Activated T-helper 1 cell treated with anti-CD3 and anti-CD28 coated beads, Interleukin-12 subunit alpha, Interleukin-12 subunit beta, Interleukin-2, Interleukin-4 antibody, amounts not matched to agents 30 ng/mL and 10 ng/mL and 1 ng/mL, durations not matched to agents 14 hours and 24 hours and 36 hours (primary cell): ENCODE measurements at places on chromosomes 4 and X.
A peak's percentile ranks its signal among the peaks of the same experiment; 100 is the strongest.

- no peak for DNase-seq
Observed at GRCh38 chr4:38717604-38718003, 53.6 kb downstream of the KLF3 start.

DNA sequence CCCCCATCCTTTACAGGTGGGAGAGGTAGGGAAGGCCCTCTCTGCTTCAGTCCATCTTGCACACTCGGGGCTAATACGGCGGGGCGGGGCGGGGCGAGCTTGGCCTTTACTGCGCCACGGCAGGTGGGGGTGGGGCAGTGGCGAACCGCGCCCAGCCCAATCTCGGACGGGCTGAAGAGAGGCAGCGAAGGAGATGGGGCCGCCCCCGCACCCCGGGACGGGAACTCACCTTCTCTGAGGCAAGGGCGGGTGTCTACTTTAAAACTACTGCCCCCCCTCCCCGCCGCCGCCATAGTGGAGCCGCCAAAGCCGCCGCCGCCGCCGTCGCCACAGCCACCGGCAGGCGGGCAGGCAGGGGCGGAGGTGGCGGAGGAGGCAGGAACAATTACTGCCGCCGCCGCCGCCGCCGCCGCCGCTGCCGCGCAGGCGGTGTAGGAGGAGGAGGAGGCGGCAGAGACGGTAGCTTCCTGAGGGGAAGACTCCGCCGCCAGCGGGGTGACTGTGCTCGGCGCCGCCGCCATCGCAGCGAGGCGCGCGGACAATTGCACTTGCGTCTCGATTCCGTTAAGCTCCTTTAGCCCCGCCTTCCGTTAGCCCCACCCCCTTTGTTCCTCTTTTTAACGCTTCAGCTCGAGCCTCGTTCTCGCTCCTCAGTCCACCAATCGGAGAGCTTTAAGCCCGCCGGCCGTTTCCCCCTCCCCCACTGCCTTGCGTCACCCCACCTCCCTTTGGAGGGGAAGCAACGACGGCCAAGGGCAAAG is at the start of gene ZMAT1:
ZMAT1 (minus strand) TSS at position 540 of the 761 bp plus-strand sequence; CDS start at position 521, 19 bp downstream.
- DNase-seq = peak; percentile 76

- DNase-seq = no peak
Observed at GRCh38 chrX:23907111-23907497, 634 bp downstream of the APOO start.

- DNase-seq = no peak
Observed at GRCh38 chr4:83043801-83044407, 8.9 kb downstream of the COPS4 start.

GRCh38 chr4:18961879-18962278 is 940.3 kb upstream of the LCORL start:
- no peak for DNase-seq

GRCh38 chr4:38504396-38504715 is 159.6 kb upstream of the KLF3 start:
- DNase-seq = no peak

GRCh38 chrX:7115557-7115956 is 32.0 kb upstream of the STS start:
- DNase-seq = no peak
